ENCODE measurements at places on chromosomes 3 and 15.
A peak's percentile ranks its signal among the peaks of the same experiment; 100 is the strongest.

- no peak for DNase-seq
These were observed 76.8 kb downstream of the ZPLD1 start for GRCh38 chr3:102511639-102512038.

GRCh38 chr15:51758645-51759044 is 7.2 kb downstream of the TMOD2 start:
- peak; percentile 87 for DNase-seq

DNA sequence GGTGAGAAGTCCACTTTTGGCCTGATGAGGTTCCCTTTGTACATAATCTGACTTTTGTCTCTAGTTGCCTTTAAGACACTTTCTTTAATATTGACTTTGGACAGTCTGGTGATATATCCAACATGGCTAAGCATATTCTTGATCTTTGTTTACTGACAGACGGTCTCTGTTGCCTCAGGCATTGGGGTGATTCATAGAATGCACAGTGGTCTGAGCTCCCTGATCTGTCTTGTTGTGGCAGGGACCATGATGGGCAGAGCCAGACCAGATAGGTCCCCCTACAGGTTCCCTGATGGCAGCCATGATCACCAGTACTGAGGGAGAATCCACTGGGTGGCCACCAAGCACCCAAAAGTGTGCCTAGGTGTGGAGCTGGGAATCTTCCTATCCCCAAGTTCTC is 678.1 kb downstream of the MCTP2 start:
- no peak for DNase-seq

DNA sequence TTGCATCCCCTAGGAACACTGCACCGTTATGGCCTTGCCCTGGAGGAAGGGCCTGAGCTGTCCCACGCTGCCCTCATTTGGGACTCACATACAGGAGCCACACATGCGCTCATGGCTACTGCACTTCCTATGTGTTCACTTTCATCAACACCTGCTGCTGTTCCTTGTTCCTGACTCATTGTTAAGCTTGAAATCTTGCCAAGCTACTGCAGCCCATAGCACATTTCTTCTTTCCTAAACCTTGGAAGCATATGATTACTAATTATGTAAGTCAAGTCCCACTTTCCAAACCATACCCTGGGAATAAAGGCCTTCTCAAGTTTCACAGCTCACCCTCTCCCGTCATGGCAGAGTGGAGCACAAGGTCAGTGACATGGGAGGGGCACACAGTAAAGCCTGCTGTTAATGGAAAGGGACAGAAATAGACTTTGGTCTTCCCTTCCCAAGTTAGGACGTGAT is 307.9 kb downstream of the CLSTN2 start:
- no peak for DNase-seq

GRCh38 chr15:53762916-53763315 is 3.5 kb upstream of the WDR72 start:
- DNase-seq = no peak

All from sigmoid colon (tissue), 7 donors.